ENCODE measurements at places on chromosomes 4 and X. TPM values are rescaled to one million over a fixed set of nuclear protein-coding genes. Genes with fewer than 3 reads are reported as not detected.

The CYP4V2 gene
- 36.5 TPM for total RNA-seq

GRCh38 chr4:109395694-109396093 lies 37.9 kb upstream of the SEC24B start:
- no peak for DNase-seq

DNA sequence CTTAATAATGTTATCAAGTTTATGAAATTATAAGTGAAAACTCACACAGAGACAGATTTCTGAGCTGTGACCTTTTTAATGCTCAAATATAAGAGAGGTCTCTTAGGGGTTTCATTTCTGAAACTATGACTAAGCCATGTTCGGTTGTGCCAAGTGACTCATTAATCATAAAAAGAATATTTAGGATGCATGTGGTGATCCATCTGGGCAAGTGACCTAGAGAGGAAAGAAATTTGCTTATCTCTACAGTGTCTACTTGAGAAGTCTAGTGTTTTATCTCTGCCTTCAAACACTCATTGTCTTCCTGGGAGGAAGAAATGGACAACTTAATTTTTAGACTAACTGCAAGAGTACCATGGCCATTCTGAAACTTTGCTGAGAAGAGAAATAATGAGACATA lies 545.3 kb upstream of the GRID2 start:
- DNase-seq: no peak

DNA sequence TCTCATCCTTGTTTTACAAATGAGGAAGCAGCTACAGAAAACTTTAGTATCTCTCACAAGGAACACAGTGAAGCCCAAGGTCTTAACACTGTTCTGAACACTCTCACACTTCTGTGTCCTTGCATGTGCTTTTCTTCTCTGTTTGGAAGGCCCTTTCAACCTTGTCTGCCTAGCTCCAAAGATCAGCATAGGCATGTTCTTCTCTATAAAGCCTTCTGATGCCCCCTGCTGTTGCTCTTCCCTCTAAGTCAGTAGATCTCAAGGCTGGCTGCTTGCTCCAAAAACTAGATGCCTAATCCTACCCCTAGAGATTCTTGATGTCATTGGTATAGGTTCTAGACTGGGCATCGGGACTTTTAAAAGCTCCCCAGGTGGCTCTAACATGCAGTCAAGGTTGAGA lies 5.9 kb downstream of the APOO start:
- peak; percentile 84 for DNase-seq

DNA sequence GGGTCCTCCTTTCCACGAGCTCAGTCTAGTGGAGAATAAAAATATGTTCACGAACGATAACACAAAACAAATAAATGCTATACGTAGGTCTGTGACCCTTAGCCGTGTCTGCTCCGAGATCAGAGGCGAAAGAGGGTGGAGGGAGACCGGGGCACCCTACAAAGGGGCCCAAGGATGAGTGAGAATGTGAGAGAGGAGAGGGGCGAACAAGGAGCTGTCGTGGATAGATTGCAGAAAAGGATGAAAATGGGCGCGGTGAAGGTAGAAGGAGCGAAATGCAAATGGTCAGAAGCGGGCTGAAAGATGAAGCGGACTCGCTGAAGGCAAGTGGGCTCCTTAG lies 6.2 kb upstream of the ZBTB33 start:
- no peak for DNase-seq

GRCh38 chrX:11309220-11309619 lies 16.0 kb downstream of the AMELX start:
- no peak for DNase-seq

GRCh38 chr4:128349921-128350320 lies 62.3 kb upstream of the PGRMC2 start:
- DNase-seq: peak; percentile 89

The TKTL1 gene
- not detected for total RNA-seq

DNA sequence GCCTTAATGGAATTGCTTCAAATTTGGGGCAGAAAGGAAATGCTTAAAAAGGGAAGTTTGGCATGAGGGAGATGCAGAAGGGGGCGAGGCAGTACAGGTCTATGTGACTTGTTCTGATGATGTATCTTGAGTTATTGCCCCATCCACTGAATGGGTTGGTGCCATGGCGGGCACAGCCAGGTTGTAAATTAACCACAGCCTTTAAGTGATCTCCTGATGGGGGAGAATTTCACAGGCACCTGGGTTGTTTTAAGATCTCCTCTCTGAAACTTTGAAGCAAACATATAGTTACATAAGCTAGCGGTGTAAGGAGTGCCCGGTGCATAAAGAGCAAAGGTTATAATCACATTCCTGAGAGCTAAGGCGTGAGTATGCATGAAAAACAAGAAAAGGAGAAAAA lies 37.0 kb downstream of the NPY5R start:
- DNase-seq: no peak

- DNase-seq: peak; percentile 21
Measured at GRCh38 chr4:77818602-77819403, at the start of gene CNOT6L. Gene CNOT6L, minus strand, starts transcription at chr4:77819368. Its CDS starts 60 bp downstream, at chr4:77819308.

DNA sequence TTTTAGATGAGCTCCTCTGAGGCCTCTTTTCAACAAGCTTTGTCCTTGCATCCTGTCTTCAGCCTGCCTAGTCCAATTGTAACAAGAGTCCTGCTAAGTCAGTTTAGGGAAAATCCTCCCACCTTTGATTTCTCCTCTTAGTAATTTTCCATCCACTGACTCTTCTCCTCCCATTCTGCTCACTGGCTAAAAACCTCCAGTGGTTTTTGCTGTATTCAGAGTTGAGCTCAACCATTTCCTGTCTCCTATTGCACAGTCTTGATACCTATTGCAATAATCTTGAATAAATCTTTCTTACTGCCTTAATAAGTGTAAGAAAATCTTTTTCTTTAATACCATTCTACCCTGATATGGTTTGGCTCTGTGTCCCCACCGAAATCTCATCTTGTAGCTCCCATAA lies 117.8 kb upstream of the ENPP6 start:
- no peak for DNase-seq

The COL4A6 gene
- 157 TPM for total RNA-seq

The MEPE gene
- not detected for total RNA-seq

The LIMCH1 gene
- total RNA-seq: 295 TPM

- DNase-seq: peak; percentile 35
Measured at GRCh38 chr4:160319221-160319867, 1216.5 kb downstream of the RAPGEF2 start.

DNA sequence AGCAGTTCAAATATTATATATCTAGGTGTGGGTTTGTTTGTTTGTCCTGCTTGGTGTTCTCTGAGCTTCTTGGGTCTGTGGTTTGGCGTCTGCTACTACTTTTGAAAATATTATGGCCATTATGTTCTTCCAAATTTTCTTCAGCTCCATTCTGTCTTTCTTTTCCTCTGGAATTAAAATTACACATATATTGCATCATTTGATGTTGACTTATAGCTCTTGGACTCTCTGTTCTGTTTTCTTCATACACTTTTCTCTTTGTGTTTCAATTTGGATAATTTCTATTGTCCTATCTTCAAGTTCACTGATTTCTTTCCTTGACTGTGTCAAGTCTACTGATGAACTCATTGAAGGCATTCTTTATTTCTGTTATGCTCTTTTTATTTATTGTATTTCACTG lies 65.2 kb upstream of the ZNF81 start:
- no peak for DNase-seq

The APOO gene
- 40.5 TPM for total RNA-seq

DNA sequence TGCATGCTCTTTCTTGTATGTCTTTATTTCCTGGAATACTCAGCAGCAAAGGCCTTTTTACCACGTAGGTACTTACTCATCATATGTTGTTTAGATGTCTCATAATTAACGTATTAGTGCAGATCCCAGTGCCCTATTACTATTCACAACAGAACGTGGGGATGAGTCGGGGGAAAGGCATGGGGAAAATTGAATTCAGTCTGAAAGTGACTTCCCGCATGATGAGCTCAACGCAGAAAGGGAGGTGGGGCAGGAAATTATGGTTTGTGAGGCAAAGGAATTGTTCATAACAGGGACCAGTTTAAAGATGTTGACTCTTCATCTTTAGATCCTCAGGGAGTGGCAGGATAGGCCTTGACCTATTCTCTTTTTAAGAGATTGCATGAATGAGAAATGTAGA lies 2.0 kb upstream of the TMPRSS11D start:
- peak; percentile 65 for DNase-seq

The ENOX2 gene
- 14.6 TPM for total RNA-seq

DNA sequence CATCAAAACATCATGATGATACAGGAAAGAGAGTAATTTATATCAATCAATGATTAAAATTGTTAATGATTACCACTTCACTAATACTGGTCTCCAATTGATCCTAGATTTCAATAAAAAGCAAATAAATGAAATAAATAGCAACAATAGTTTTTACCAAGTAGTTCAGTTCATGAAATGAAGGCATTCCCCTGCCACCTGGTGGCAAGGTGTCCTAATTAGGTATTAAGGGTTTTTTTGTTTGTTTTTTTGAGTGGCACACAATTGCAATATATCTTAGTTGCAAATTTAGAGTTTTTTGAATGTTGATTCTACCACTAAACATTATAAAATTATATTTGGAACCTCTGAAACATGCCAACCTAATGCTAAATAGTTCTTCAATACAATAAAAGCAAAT lies 157.4 kb upstream of the PDE5A start:
- no peak for DNase-seq

The BEX5 gene
- total RNA-seq: 3.0 TPM

The GIMD1 gene
- not detected for total RNA-seq

All from NCI-H460 (cell line).